ENCODE measurements at places on chromosomes 6 and 20.

- no peak for DNase-seq
These were observed 1.4 kb downstream of the SYNGAP1 start for GRCh38 chr6:33421344-33421643.

DNA sequence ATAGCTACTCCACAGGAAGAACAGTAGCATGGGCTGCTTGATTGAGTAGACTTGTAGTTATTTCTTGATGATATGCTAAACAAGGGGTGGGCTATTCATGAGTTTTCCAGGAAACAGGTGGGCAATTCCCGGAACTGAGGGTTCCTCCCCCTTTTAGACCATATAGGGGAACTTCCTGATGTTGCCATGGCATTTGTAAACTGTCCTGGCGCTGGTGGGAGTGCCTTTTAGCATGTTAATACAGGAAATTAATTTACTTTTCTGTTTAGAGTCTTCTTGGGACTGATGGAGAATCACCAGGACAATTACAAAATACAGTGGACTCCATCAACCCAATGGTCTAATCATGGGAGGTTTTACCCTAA lies 22.7 kb downstream of the CYP24A1 start:
- DNase-seq: no peak

GRCh38 chr6:35089935-35090505 lies 51.1 kb downstream of the TCP11 start:
- no peak for DNase-seq

DNA sequence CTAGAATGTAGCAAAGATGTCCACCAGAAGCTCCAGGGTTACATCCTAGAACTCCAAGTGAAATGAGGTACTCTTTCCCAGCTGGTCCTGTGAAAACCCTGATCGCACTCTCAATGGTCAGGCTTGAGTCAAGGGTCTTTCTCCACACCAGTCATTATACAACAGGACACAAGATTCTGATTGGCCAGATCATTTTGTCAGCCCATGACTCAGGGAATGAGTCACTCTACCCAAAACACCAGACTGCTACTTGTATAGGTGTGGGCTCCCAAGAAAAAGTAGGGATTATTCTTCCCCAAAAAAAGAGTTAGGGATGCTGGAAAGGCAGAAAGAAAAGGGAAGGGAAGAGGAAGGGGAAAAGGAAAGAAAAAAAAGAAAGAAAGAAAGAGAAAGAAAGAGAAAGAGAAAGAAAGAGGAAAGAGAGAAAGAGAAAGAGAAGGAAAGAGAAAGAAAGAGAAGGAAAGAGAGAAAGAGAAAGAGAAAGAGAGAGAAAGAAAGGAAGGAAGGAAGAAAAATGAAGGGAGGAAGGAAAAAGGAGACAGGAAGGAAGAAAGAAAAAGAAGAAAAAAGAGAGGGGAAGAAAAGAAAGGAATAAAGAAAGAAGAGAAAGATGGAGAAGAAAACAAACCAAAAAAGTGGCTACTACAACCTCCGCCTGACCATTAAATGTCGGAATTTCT lies 30.5 kb downstream of the ANKEF1 start:
- peak; percentile 43 for DNase-seq

DNA sequence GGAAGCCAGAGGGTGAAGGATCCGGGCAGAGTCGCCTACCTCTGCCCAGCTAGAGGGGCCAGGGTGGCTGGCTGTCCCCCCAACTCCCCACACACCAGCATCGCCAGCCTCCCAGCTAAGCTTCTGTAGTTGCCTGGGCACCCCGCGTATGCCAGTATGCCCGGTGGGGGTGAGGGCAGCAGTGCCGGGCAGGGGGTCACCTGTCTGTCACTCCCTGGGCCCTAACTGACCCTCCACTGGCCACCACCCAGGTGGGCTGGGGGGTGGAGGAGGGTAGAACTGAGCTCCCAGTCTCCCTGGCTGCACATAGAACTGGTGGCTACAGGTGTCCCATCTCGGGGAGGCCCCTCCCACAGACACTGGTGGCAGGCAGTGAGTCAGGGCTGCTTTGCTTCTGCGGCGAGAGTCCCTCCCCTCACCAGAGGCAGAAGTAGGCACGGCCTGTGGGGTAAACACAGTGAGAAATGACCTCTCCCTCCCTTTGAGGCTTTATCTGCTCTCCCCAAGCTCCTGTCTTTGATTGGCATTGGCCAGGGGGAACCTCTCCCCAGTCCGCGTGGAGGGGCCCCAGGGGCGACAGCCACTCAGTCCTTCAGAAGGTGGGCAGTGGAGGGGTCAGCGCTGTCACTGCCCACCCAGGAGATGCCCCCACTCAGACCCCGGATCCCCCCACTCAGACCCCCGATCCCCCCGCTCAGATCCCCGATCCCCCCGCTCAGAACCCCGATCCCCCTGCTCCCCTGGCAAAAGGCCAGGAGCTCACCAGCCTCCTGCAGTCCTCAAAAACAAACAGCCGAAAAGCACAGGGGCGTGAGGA lies 2.5 kb downstream of the NTSR1 start:
- peak; percentile 82 for DNase-seq
